ENCODE measurements at places on chromosomes 4 and X.

DNA sequence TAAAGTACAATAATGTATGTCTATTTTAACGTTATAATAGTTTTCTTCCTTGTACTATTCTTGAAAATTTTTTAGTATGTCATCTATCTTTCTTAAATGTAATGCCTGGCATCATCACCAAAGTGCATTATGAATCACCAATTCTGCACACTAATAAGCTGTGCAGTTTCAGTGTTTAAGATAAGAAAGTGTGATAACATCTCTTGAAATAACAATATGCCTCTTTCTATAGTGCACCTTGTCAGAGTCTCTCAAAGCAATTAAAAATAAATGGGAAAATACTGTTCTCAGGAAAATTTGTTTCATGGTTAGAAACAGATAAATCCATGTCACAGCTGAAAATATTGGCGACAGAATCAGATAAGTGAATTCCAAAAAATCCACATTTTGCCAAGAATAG is 457.4 kb upstream of the PCDH10 start:
- no peak for DNase-seq

- DNase-seq, result peak; percentile 6
These were observed 97.4 kb downstream of the COL4A5 start for GRCh38 chrX:108537005-108537404.

DNA sequence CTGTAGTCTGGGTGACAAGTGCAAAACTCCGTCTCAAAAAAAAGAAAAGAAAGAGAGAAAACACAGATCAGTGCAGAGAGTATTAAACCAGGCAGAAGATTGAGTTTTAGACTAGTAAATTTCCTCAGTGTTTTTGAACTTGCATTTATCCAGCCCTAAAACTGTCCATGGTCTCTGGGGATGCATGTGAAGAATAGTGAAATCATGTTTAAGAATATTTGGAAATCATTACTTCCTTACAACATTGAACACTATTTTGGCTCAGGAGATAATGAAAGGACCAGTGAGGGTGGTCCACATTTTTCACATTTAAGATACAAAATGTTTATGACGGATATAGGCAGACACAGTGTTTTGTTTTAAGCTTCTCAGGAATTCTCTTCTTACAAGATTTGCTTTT is 195.8 kb upstream of the RASGEF1B start:
- peak; percentile 46 for DNase-seq

DNA sequence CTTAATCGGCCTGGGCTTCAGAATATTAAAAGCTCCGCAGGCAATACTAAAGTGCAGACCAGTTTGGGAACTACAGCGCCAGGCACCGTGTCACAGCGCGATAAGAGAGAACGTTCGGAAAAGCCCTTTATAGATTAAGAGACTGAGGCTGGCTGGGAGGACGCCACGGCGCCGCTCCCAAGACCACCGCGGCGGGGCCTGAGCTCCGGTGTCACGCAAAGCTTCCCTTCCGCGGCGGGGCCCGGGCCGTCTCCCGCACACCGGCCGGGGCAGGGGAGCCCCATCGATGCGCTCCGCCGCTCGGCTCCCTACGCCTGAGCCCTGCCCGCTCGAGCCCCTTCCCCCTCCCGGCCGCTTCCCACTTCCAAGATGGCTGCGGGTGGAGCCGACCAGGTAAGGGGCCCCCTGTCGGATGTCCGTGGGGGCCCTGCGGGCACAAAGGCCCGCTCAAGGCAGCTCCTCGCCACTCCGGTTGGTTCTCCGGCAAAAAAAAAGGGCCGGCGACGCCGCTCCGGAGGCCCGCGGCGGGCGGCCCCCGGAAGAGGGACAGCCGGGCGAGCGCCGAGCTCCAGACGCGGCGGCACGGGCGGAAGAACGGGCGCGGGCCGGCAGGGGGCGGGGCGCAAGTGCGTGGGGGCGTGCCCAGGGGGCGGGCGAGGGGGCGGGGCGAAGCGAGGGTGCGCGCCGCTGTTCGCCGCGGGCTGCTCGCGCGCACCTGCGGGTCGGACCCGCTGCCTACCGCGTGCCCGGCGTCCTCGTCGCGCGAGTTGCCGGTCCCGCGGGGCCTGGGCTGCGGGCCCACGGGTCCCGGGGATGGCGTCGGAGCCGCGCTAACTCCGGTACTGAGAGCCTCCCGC is at the start of gene TBC1D14:
Gene TBC1D14, plus strand, starts transcription at position 714 of the 857 bp plus-strand sequence. CDS start 13,564 bp downstream, outside the sequence.
- DNase-seq, result peak; percentile 89

- no peak for DNase-seq
These were observed 10.3 kb upstream of the AKAP17A start for GRCh38 chrX:1581132-1581531.

DNA sequence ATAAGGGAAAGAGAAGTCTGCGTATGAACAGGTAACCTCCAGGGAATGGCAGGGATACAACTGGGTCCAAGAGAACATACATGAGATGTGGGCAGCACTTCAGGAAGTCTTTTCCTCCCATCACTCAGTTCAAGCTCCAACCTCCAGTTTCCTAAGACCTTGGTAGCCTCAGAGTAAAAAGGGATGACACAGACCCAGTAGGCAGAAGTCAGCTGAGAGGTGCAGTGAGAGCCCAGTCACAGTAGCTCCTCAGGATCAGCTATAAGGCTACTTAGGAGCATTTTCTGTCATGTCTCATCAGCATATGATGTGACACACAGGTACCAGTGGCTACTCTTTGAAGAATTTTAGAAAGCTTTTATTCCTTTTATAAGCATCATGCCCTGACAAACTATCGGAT is 12.5 kb upstream of the STS start:
- no peak for DNase-seq

DNA sequence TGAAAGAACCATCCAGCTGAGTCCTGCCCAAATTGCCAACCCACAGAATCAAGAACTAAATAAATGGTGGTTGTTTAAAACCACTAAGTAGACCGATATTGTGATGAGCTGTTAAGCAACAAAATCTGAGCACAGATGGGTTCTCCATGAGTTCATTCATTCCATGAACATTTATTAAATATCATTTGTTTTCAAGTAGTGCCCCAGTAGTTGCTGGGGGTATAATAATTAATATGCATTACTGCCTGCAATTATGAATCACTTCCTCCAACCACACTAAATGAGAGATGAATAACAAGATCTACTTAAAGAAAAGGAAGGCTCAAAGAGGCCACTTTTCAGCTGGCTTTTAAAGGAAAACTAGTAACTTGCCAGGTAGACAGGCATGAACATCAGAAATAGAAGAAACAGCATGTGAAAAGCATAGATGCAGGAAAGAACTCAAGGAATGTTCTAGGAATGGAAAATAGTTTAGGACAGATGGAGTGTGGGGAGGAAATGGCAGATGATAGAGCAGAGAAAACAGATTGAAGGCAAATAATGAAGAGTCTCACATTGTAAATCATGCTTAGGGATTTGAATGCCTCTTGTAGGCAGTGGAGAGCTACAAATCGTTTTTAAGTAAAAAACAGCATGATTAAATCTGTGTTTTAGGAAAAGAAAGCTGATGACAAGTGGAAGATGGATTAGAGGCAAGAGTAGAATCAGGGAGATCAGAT is 641.7 kb upstream of the DIPK2B start:
- no peak for DNase-seq

DNA sequence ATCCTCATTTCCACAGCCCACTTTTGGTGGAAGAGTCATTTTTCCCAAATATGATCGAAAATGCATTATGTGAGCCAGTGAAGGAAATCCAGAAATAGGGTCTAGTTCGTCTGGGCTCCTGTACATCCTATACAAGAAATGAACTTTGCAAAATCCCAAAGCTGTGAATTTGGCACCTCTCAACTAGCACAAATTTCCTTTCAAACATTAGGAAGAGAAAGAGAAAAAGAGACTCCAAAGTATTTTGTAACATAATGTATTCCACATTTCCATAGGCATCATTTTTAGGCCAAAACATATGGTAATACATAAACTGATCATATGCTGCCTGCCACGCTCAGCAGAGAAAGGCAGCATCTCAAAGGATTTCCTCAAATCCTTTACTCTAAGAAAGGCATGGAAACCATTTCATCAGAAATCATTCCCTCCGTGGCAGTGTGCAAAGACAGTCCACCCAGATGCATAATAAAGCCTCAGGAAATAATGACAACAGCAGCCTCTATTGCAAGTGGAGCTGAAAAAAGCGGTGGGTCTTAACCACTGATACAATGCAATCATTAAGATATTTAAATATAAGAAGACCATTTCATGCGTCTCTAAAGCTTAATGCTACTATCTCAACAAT is 56.8 kb downstream of the ANOS1 start:
- DNase-seq, result peak; percentile 62

- peak; percentile 66 for DNase-seq
These were observed 236.9 kb downstream of the AR start for GRCh38 chrX:67780694-67781109.

DNA sequence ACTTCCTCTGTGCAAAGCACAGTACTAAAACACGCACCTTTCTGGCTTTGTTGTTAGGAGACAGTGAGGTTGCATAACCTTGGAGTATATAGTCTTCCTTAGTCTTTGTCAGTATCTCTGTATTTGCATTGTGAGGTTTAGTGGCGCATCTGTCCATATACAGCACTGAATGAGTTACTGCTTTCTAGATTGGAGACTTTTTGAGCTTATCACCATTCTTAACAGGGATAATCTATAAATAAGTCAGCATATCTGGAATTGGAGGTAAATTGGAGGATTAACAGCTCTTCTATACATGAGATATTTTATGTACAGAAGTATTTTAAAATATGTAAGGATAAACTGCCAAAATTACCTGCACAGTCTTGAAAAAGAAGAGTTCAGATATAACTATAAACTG is 4.3 kb downstream of the FHDC1 start:
- no peak for DNase-seq

DNA sequence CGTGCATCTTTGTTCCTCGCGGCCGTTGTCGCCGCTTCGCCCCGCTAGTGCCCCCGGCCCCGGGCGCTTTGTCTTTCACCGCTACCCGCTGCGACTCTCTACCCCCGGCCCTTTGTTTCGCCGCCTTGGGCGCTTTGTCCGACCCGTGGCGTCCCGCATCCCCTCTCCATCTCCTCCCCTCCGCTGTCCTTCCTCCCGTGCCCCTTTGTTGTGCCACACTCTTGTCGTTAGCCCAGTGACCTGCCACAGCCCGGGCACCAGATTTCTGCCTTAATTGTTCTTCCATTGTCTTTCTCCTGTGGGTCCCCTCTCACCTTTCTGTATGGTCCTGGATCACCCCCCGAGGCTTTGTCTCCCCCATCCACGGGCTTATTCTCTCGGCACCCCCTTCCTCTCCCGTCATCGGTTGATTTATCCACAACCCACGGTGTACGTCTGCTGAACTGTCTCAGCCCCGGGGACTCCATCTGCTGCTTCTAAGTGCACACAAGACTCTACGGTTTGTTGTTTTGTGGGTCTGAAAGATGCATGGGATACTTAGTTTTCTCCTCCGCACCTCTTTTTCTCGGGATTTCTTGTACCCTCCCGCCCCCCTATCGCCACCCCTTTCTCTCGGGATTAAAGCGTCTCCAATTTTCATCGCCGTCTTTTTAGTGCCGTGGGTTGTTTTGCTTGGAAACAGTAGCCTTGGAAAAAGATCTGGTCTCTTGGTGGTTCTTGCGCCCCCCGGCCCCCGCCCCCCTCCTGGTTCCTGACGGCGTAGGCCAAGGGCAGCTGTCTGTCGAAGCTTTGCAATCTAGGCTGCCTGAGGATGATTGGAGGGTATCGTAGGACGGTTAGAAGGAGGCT is 783 bp downstream of the RBPJ start:
- peak; percentile 61 for DNase-seq

GRCh38 chrX:131388293-131388692 is 99.2 kb upstream of the IGSF1 start:
- no peak for DNase-seq

Data from muscle of arm (tissue), 14 donors.